ENCODE measurements at places on chromosomes 5 and 9.

DNA sequence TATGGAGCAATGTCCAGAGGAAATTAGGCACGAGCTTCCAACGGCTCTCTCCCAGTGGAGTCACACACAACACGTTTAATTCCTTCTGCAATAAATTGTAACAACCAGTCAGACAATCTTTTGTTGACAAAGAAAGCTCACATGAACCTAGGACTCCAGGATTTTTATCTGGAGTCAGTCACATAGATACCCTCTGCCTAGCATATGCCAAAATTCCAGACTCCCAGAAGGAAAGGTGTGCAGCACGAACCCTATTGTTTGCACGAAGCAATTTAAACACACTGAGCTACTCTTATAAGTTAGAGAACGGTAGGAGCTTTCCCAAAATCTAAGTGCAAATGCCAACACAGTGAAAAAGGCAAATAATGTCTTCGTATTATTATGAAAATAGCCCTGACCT is 67.1 kb downstream of the TEX10 start:
- DNase-seq = no peak

GRCh38 chr5:9500625-9501024 is 45.2 kb downstream of the SEMA5A start:
- no peak for DNase-seq

- no peak for DNase-seq
Measured at GRCh38 chr5:176429972-176430371, 13.6 kb upstream of the CLTB start.

DNA sequence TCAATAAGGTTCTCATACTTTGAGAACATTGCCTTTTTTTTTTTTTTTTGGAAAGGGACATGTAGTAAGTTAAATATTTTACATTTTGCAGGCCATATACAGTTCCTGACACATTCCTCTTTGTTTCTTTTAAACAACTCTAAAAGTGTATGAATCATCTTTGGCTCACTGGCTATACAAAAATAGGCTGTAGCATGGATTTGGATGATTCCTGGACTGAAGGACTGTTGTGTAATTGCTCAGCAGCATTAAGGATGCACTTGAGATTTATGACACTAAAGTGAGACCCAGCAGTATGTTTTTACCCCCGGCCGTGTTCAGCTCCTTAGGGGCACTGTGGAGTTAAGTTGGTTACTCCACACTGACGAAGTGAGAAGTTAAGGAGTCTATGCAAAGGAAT is 41.3 kb downstream of the VPS13A start:
- DNase-seq = no peak

- no peak for DNase-seq
Measured at GRCh38 chr9:36679710-36680109, 107.0 kb downstream of the MELK start.
